Eye (tissue), 1 donor: ENCODE measurements at places on chromosomes 13 and 19.
A peak's percentile ranks its signal among the peaks of the same experiment; 100 is the strongest.

GRCh38 chr13:71727662-71728061, 139.3 kb downstream of the DACH1 start:
- DNase-seq, result no peak

DNA sequence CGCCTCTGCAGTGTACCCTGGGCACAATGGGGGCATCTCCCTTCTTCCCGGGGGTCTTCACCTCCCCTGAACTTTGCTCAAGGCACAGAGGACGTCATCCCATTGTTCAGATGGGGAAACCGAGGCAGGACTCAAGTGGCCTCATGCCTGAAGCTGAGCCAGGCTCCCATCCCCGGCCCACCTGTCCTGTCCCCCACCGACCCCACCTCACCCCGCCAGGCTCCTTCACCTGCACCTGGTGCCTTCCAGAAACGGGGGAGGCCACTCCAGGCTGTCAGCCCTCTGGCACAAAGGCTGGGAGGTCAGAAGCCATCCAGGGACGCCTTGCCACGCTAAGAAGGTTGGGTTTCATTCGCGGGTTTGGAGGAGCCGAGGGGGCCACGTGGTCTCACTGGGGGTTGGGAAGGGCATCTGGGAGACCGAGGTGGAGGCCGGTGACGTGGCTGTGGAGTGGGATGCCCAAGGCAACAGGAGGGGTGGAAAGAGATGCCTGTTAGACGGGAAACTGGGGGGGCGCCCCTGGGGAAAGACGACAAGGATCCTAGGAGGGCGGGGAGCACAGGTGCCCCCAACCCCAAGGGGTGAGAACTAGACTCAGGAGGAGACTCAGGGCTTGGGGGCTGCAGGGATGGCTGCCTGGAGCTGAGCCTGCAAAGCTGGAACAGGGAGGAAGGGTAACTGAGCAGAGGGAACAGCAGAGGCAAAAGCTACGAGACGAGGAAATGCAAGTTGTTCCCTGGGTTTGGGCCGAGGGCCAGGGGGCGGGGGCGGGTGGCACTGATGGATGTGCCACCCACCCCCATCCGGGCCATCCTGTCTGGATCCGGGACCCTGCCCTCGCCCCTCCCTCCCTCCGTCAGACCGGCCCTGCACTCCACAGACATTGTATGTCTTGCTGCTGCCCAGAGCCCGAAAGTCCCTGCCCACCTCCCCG, 6.0 kb upstream of the TCF3 start:
- DNase-seq, result no peak

- no peak for DNase-seq
Measured at GRCh38 chr19:49073514-49074378, 1.2 kb upstream of the KCNA7 start.

GRCh38 chr13:56986121-56986520, 154.6 kb upstream of the PRR20A start:
- no peak for DNase-seq

GRCh38 chr13:89726690-89727435, 1620.6 kb upstream of the MIR17HG start:
- no peak for DNase-seq

DNA sequence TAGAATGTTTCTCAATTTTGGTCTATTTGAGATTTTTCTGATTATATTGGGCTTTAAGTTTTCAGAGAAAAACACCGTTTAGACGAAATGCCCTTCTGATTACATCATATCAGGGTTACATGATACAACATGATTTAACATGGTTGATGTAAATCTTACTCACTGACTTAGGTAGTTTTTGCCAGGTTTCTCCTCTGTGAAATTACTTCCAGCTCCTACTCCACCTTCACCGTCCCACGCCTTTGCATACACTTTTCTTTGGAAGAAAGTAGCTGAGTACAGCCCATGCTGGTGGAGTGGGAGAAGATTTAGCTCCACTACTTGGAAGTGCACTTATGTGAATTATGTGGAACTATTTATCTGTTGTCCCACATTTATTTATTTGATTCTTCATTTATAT, 433.2 kb upstream of the KLHL1 start:
- DNase-seq, result no peak

GRCh38 chr13:114116734-114117133, 15.7 kb downstream of the RASA3 start:
- no peak for DNase-seq

DNA sequence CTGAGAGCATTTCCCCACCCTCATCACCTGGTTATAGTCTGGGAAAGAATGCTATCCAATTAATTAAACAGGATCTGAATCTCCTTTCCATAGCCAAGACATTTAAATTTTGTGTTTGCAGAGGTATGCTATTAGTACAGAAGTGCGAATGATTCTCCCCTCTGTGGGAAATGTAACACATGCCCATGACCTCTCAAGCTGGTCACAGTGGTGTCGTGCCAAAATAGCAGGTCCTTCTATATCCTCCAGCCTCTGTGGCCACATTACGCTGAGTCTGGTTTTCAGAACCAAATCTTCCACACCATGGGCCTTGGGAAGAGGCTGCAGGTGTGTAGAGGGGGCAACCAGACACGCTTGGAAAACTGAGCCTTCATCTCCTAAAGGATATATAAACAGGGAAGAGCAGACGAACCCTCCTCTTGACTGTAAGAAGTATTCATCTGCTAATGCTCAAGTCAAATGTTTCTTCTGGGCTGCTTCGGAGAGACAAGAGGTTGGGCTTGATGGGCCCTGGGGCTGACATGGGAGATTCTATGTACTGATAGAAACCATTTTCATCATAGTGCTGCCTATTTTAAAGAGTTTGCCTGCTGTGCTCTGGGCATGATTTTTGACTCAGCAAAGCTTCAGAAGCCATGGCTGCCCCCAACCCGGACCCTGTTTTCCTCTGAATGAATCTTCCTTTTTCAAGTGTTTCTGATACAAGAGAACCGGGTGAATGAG, 197.6 kb downstream of the DNAJC15 start:
- no peak for DNase-seq

DNA sequence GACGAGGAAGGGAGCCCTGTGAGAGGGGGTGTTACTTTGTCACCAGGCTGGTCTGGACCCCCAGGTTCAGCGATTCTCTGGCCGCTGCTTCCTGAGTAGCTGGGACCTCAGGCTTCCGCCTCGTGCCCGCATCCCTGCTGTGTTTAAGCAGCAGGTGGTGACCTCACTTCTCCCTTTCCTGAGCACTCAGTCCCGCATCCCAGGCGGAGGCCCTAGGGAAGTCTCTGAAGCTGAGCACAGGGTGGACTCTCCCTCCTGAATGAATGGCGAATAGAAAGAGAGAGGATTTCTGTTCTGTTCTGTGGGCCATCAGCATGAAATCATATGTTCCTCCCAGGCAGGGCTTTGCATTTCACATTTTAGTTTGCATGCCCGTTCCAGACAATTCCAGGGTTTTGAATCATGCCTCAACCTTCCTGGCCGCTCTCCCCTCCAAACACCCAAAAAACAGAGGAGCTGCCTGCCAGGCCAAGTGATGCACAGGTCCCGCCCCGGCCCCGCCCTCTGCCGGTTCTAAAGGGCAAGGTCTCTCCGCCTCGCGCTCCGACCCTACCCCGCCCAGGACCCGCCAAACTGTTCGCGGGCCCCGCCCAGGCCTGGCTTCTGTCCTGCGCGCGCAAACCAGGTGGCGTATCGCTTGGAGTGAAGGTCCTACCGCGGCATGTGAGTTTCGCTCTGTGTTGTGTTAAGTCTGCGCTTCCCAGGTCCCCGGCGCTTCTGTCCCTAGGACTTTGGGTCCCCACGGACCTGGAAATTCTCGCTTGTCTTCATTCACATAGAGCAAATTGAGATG, 35.1 kb upstream of the ZNF808 start:
- peak; percentile 62 for DNase-seq

- DNase-seq, result no peak
Measured at GRCh38 chr13:22095794-22096193, 424.9 kb downstream of the FGF9 start.

GRCh38 chr19:53977429-53977990, 13.9 kb upstream of the CACNG6 start:
- DNase-seq, result peak; percentile 97

- DNase-seq, result no peak
Measured at GRCh38 chr13:48346583-48346982, 43.0 kb downstream of the RB1 start.

GRCh38 chr13:21133077-21133476, 43.3 kb downstream of the SKA3 start:
- DNase-seq, result no peak

DNA sequence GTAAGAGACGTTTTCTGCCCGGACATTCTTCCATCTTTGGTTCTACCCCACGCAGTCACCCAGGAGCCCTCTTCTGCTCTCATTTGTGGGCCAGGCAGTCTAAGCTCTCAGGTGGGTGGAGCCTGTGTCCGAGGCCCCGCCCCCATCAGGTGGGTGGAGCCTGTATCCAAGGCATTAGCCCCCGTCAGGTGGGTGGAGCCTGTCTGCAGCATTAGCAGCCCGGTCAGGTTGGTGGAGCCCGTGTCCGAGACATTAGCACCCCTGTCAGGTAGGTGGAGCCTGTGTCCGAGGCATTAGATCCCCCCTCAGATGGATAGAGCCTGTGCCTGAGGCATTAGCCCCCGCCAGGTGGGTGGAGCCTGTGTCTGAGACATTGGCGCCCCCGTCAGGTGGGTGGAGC, 45.5 kb upstream of the C13orf46 start:
- DNase-seq, result no peak

GRCh38 chr13:112335135-112335534, 41.0 kb upstream of the SPACA7 start:
- DNase-seq, result no peak

DNA sequence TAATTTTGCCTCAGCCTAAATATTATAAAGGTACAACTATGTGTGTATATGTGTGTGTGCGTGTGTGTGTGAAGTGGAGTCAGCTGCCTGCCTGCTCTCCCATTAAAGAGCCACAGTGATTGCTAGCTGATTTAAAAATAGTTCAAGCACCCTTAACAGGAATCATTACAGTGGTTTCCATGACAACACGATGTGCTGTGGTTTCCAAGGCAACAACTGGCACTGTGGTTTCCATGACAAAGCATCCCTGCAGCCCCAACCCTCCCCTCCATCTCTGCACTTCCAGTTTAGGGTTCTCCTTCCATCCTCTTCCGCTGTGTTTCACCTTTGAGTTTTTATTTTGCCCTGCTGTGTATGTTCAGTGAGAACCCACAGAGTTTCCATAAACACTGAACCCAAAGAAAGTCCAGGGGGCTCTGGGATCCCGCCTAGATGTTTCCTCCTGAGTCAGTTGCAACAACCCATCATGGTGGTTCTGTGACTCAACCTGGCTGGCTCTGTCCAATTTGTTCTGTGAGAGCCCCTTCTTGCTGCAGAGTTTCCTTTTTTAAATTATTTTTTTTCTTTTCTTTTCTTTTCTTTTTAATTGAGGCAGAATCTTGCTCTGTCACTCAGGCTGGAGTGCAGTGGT, 7.1 kb upstream of the PNMA8A start:
- peak; percentile 79 for DNase-seq

DNA sequence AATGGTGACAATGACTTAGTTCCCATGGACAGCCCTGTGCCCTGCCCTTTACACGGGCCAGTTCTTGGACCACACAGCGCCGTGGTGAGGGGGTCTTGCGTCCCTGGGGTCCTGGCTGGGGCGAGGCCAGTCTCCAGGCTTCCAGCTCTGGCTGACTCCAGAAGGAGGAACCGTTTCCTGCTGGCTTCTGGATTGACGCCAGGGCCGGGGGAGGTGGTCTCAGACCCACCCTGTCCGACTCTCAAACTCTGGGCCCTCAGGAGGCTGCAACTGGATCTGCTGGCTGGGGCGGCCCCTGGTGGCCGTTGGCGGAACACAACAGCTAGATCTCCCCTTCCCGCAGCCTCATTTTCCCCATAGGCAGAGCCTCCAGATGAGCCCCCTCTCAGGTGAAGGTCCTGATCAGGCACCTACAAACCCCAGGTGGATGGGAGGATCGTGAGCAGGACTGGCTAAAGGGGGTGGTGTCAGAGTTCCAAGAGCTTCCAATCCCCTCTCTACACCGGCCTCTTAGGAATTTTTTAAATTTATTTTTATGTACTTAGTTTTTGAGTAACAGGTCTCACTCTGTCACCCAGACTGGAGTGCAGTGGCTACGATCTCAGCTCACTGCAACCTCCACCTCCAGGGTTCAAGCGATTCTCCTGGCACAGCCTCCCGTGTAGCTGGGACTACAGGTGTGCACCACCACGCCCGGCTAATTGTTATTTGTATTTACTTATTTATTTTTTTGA, 8.0 kb downstream of the CCDC194 start:
- peak; percentile 74 for DNase-seq

DNA sequence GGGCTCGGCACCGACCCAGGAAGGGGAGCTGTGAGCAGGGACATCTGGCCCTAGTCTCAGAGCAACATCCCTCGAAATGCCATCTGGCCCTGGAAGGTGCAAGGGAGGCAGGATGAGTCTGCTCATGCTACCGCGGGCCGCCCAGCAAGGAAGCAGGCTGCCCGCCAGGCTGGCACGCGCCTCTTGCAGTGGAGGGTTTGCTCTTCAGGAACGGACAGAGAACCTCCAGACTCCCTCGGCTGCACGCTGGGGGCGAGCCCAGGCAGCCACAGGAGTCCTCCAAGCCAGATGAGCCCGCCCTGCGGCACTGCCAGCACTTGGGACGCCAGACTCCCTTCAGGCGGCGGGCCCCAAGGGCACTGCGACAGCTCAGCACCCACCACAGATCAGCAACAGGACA, 10.1 kb upstream of the ATP8B3 start:
- no peak for DNase-seq
